ENCODE measurements at places on chromosomes 3 and 15.

DNA sequence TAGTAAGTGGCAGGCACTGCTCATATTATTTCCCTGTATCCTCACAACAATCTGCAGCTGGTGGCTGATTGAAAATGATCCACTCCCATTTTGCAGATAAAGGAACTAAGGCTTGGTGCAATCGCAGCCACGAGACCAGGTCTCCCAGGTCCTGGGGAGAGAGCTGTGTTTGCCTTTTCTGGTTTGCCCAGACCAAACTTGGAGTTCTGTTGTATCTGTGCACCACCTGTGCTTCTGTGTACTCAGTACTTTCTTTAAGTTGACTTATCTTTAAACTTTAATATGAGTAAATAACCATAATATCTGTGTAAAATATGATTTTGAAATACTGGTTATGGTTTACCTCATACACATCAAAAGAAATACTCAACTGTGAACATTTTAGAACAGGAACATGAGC is 625.7 kb upstream of the CFAP20DC start:
- no peak for DNase-seq

DNA sequence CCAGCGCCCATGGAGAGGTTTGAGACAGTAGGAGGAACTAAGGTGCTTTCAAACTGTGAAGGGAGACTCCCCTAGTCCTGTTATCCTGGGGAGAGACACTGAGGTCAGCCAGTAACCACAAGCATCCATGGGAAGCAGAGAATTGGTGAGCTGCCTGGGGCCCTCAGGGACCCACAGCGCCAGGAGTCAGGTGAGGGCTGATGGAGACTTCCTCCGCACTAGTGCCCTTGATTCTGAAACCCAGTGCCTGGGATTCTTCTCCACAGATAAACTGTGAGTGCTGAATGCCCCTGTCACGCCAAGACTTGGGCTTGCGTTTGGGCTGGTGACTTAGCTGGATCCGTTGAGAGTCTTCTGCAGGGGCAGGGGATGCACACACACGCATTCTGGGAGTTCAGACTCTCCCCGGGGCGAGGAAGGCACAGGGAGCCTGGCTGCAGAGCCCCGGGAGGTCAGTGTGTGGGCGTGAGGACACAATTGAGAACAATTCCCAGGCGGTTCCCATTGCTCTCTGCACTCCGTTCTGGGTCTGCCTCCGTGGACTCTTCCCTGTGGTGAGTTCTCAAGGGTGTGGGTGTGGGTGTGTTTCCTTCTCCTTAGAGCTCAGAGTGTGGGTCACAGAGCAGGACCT is 37.9 kb upstream of the SLCO2A1 start:
- DNase-seq, result no peak

- DNase-seq, result no peak
These were observed 4.4 kb downstream of the FAH start for GRCh38 chr15:80157215-80157614.

- peak; percentile 56 for DNase-seq
These were observed 440.6 kb downstream of the MCTP2 start for GRCh38 chr15:94671858-94672532.

GRCh38 chr3:93931597-93932229 is 42.0 kb downstream of the PROS1 start:
- DNase-seq, result no peak

DNA sequence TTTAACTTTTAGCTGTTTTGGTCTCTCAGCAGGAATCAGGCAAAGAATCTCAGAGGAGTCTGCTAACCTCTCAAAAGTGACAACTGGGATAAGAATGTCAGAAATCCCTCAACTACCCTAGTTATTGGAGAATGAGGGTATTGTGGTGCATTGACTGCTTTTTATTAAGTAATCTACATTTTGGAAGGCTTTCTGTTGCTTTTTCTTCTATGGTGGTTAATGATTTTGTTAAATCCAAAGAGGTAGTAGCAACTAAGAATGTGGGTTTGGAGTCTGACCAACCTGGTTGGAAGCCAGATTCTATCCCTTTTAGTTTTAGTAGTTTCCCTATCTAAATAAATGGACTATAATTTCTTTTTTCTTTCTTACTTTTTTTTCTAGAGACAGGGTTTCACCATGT is 94.7 kb upstream of the RNF7 start:
- DNase-seq, result no peak

GRCh38 chr3:185924375-185924774 is 13.4 kb downstream of the TRA2B start:
- DNase-seq, result peak; percentile 4

- DNase-seq, result no peak
These were observed 24.1 kb upstream of the ARHGEF3 start for GRCh38 chr3:56825567-56826438.
